ENCODE measurements at places on chromosomes 11 and 22. TPM values are rescaled to one million over a fixed set of nuclear protein-coding genes. Genes with fewer than 3 reads are reported as not detected.

The NUDT22 gene
- 76.7 TPM for total RNA-seq

The STX5 gene
- total RNA-seq, result 43.8 TPM

The MMP27 gene
- total RNA-seq, result not detected

The SSTR3 gene
- 9.1 TPM for total RNA-seq

The BBS1 gene
- total RNA-seq, result 14.8 TPM

The CECR2 gene
- total RNA-seq, result 0.05 TPM

The PPP6R3 gene
- 113 TPM for total RNA-seq

The LMNTD2 gene
- total RNA-seq, result 5.8 TPM

The NXPE2 gene
- total RNA-seq, result not detected

The SLC22A6 gene
- not detected for total RNA-seq

The CCDC89 gene
- total RNA-seq, result 0.93 TPM

The DEPDC5 gene
- 35.5 TPM for total RNA-seq

The HORMAD2 gene
- total RNA-seq, result not detected

The AGBL2 gene
- 5.5 TPM for total RNA-seq

The ESAM gene
- total RNA-seq, result 1.7 TPM

The GNAZ gene
- total RNA-seq, result 0.18 TPM

The RFPL2 gene
- 0.31 TPM for total RNA-seq

The MS4A4E gene
- not detected for total RNA-seq

The CELSR1 gene
- total RNA-seq, result 0.24 TPM

The OOSP3 gene
- not detected for total RNA-seq

The GLYAT gene
- not detected for total RNA-seq

The TRIM48 gene
- not detected for total RNA-seq

The ZNF214 gene
- total RNA-seq, result not detected

The B4GALNT4 gene
- 2.5 TPM for total RNA-seq

The POU2AF3 gene
- total RNA-seq, result not detected

The ANO5 gene
- not detected for total RNA-seq

The FGF19 gene
- not detected for total RNA-seq

The EPS8L2 gene
- 17.4 TPM for total RNA-seq

The TSSK2 gene
- total RNA-seq, result not detected

The EIF3F gene
- 389 TPM for total RNA-seq

The SLN gene
- not detected for total RNA-seq

The ALG9 gene
- 20.3 TPM for total RNA-seq

The ASRGL1 gene
- total RNA-seq, result 8.0 TPM

The KCNC1 gene
- total RNA-seq, result not detected

The GDPD4 gene
- total RNA-seq, result not detected

The PATE4 gene
- total RNA-seq, result not detected

The FAM227A gene
- 0.13 TPM for total RNA-seq

The MAPK8IP1 gene
- 0.60 TPM for total RNA-seq

The TRIM29 gene
- not detected for total RNA-seq

The MRGPRG gene
- not detected for total RNA-seq

The UBQLN3 gene
- total RNA-seq, result not detected

The OLFML1 gene
- not detected for total RNA-seq
